ENCODE measurements at places on chromosomes 7 and 10.

DNA sequence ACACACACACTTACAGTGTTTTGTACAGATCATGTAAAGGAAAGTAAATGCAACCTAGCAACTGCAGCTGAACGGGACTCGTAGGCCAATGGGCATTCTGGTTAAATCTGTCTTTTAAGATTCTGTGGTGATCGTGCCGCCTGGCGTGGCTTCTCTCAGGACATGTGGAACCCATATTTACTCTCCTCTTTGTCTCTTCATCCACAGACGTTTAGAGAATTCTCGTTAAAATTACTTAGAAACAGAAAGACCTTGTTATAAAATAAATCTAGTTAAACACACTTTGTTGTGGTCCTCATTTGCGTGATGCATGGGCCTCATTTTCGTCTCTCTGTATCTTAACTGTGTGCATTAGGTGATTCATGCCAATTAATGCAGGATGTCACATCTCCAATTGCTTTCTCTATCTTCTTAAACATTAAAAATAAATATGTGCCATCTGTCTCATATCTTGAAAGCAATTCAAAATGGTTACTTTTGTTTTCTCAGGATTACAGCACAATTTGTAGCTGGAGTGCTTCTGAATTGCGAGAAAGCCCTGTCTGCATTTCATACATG is 11.5 kb downstream of the KLF6 start:
- no peak for DNase-seq

GRCh38 chr7:140010194-140010895 is 52.4 kb downstream of the PARP12 start:
- DNase-seq: no peak

DNA sequence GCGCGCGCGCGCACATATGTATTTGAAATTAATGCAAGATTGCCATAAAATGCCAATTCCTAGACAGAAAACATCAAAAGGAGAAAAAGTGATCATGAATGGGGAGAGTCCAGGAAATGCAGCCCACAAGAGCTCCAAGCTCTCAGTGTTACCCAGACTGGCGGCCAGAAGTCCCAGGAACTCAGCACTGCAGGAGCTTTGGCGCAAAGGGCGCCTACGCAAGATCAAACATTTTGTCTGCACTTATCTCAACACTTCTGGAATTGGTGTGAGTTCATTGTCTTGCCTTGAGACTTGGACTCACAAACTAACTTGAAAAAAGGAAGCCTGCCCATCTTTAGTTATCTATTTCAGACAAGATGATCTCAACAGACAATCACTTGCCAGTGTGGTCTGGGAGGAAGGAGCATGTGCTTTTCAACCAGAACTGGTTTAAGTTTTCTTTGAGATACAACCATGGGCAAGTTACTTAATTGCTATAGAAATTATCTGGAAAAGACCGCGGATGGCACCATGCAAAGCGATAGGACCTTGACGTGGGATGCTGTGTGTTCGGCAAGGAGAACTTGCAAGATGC is 77.2 kb downstream of the KIAA1549 start:
- no peak for DNase-seq

DNA sequence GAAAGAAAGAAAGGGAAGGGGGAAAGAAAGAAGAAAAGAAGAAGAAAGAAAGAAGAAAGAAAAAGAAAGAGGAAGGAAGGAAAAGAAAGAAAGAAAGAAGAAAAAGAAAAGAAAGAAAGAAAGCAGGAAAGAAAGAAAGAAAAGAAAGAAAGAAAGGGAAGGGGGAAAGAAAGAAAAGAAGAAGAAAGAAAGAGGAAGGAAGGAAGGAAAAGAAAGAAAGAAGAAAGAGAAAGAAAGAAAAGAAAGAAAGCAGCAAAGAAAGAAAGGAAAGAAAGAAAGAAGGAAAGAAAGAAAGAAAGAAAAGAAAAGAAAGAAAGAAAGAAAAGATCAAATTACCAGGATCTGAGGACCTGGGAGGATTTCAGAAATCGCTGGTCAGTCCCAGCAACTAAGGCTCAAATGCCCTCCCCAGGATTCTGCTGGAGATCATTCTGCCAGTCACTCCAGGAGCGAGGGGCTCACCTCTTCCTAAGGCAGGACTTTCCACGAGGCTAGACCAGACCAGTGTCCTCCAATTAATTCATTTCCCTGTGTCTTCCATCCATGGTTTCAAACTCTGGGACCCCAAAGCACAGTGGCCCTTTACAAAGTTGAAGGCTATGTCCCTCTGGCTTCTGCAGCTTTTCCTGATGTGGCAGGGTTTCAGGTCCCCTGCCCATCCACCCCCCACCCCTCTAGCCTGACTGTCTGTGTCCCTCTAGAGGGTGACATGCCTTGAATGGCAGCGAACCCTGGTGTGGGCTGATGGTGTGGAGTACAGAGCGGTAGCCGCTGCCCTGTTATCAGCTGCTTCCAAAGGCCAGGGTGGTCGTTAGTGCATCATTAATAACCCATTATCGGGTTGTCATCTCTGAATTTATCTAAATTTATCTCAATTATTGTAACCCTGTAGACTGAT is 77.9 kb downstream of the PARP12 start:
- no peak for DNase-seq

- DNase-seq: no peak
These were observed 149.5 kb downstream of the FAM107B start for GRCh38 chr10:14625192-14625631.

- DNase-seq: no peak
These were observed 548.5 kb upstream of the FOXK1 start for GRCh38 chr7:4133491-4134044.

GRCh38 chr10:88728107-88728763 is 22.2 kb downstream of the LIPK start:
- peak; percentile 11 for DNase-seq

DNA sequence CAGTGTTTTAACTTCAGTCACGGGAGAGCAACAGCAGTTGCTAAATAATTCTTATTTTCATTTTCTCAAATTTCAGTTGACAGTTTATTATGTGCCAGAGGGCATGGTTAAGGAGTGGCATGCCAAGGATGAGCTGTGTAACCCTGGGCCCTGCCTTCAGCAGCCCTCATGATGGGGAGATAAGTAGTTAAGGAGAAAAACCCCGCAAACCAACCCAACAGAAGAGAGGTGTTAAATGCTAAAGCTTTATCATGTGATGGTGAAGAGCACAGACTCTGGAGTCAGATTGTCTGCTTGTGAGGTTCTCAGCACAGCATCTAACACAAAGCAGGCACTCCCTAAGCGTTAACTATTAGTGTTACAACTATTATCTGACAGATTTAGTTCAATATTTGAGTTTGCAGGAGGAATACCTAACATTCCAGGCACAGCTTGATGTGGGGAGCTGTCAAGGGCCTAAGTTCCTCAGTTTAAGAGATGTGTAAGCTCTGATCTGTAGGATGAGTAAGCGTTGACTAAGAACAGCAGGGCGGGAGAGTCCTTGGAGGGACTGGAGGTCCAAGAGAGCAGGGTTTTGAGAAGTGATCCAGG is 29.6 kb downstream of the STAM start:
- no peak for DNase-seq

DNA sequence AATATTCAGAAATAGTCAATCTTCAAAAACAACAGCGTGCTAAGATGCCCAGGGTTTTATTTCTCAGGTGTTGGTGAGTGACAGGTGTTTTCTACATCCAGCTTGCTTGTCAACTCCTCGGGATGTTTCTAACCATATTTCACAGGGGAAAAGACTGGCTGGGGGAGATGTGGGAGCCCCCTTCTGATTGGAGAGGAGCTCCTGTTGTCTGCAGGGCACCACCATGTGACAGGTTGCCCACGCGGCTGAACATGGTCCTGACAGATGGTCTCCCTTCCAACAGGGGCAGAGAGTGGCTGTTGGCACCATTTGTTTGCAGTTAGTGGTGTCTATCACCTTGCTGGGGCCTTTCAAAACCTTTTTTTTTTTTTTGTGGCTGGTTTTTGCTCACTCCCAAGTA is 16.5 kb upstream of the GPR26 start:
- DNase-seq: no peak

DNA sequence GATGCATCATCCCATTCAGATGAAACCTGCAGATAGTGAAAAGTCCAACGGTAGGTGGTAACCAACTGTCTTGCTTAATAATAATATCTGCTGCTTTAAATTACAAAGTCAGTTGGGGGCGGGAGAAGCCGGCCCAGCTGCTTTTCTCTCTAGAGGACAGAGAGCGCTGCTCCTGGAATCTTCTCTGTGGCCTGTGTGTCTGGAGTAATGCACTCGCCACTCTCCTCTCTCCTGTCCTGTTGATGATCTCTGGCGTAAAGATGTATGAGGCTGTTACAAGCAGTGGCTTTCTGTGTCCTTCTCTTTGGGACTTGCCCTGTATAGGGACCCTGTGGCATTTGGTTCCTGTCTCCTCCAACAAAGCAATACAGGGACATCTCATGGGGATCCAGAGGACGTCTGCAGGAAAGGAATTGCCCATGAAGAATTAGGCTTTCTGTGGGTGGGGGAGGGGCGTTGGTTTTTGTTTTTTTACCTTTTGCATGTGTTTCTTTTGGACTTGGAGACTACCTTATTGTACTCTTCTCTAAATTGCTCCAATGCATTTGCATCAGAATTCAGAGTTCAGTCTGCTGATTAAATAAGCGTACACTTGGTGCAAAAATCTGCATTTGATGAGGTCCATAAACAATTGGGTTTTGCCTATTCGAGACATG is 231.6 kb downstream of the CELF2 start:
- DNase-seq: no peak
